ENCODE measurements at places on chromosomes 5 and 9. TPM values are rescaled to one million over a fixed set of nuclear protein-coding genes. Genes with fewer than 3 reads are reported as not detected.

- no peak for DNase-seq
These were observed 83.5 kb downstream of the PTCH1 start for GRCh38 chr9:95433096-95433819.

DNA sequence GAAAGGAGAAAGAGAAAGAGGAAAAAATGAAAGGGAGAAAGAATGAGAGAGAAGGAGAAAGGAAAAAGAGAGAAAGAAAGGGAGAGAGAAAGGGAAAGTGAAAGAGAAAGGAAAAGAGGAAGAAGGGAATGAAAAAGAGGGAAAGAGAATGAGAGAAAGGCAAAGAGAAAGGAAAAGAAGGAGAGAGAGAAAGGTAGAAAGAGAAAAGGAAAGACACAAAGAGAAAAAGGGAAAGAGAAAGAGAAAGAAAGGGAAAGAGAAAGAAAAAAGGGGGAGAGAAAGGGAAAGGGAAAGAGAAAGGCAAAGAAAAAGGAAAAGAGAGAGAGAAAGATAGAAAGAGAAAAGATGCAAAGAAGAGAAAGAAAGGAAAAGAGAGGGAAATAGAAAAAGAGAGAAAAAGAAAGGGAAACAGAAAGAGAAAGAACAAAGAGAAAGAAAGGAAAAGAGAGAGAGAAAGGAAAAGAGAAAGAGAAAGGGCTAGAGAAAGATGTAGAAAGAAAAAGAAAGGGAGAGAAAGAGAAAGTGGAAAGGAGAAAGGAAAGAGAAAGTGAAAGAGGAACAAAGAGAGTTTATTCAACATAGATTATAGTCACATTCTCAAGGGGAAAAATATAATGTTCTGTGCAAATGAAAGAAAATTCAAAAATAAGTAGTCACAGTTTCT, 165.2 kb downstream of the TMEM38B start:
- no peak for DNase-seq

DNA sequence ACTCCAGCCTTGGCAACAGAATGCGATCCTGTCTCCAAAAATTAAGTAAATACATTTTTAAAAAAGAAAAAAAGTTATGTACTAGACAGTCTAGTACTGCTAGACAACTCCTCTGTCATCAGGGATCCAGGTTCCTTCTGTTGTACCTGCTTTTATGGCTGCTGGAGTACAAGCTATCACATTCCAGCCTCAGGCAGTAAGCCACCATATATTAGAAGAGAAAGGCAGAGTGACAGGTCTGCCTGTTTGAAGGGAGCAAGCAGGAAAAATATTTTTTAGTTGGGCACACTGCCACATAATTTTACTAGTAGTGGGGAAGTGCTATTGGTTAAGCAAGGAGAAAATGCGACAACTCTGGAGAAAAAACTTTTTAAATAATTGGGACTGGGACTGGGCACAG, 10.9 kb downstream of the RPS6 start:
- no peak for DNase-seq

DNA sequence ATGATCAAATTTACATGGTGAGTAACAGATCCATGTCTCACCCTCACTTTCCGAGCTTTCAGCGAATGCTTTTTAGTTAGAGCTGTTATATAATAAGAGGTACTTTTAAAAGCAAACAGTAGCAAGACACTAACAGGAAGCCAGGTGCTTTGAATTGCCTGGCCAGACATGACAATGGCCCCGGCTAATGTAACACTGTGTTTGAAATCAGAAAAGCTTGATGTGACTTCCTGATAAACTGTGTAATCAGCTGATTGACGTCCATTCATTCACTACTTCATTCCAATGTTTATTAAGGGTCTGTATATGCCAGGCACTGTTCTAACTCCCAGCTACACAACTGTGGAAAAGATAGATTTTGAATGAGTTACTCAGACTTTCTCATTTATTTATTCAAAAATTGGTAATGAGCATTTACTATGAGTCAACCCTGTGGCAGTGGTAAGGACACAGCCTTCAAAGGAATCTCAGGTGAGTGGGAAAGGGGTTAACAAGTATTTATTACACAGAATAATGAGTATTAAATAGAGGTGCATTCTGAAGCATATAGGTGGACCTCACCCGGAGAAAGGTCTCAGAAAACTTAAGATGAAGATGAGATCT, 26.6 kb downstream of the DPYSL3 start:
- no peak for DNase-seq

DNA sequence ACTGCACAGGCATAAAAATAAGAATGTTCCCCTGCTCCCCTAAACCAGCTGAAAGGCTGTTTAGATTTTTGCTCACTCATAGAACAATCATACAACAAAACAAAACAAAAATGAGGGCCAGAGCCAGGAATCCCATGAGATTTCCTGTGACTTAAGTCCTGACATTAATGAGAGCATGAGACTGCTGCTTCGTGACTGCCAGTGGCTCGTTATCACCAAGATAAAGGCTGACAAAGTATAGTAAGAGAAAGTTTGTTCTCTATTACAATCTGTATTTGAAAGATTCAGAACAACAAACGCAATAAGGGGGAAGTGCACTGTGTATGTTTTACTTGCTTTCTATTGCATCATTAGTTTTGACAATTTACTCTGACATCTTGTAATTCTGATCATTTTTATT, 837.1 kb upstream of the C9orf72 start:
- no peak for DNase-seq

DNA sequence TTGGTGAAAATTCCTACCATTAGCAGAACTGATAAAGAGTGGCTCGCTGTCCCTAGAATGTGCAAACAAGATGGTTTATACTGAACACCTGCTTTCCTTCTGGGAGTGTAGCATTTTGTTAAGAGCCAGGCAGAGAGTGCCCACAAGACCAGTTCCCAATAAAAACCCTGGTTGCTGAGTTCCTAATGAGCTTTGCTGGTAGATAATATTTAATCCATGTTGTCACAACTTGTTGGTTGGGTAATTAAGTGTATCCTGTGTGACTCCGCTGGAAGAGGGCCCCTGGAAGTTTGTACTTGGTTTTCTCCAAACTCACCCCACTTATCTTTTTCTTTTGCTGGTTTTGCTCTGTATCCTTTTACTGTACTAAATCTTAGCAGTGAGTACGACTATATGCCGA, 39.5 kb upstream of the GOLGA1 start:
- DNase-seq, result no peak

GRCh38 chr5:90956511-90957097, 398.0 kb downstream of the ADGRV1 start:
- no peak for DNase-seq

DNA sequence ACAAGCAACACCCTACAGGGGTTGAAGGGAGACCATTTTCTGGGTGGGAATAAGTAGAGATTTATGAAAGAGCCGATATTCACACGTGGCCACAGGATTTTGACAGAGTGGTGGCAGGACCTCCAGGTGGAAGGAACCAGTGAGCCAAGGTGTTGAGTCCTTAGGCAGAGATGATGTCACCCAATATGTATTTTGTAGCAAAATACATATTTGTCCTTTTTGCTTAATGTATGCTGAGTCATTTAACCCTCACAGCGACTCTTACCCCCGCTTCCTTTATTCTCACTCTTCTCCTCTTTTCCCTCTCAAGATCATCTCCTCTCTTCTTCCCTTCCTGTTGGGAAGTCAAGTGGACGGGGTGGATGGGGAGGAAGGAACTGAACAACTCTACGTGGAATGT, 215.7 kb upstream of the S1PR3 start:
- DNase-seq, result no peak

Gene NKD2
- total RNA-seq, result not detected

Gene CSF1R
- total RNA-seq, result 1.2 TPM

Gene GRHPR
- 111 TPM for total RNA-seq

Data from osteocyte (in vitro differentiated cells).